ENCODE measurements at places on chromosomes 4 and X. TPM values are rescaled to one million over a fixed set of nuclear protein-coding genes. Genes with fewer than 3 reads are reported as not detected.
A peak's percentile ranks its signal among the peaks of the same experiment; 100 is the strongest.

The DDX53 gene
- total RNA-seq: not detected

The P2RY4 gene
- not detected for total RNA-seq

The GPR143 gene
- 13.5 TPM for total RNA-seq

The PLP2 gene
- 1.9 TPM for total RNA-seq

The CPZ gene
- 33.6 TPM for total RNA-seq

The GPR50 gene
- total RNA-seq: 0.18 TPM

The RIBC1 gene
- total RNA-seq: 3.0 TPM

DNA sequence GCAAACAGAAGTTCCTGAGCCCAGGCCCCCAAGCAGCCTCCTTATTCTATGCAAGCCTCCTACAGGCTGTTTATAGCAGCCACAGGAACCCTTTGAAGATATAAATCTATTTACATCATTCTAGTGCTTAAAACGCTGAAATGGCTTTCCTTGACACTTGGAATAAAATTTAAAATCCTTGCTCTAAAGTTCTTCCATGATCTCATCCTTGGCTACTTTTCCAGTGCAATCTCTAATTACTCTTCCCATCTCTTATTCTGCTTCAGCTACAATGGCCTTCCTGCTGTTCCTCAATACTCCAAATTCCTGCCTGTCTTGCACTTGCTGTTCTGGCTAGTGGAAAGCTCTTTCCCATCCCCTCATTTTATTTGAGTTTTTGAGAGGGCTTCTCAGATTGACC lies 634.2 kb upstream of the NR3C2 start:
- DNase-seq: no peak

- no peak for DNase-seq
These were observed 324.9 kb upstream of the CASK start for GRCh38 chrX:42248226-42248625.

GRCh38 chr4:106979476-106979875 lies 56.6 kb downstream of the DKK2 start:
- no peak for DNase-seq

- no peak for DNase-seq
These were observed 18.7 kb upstream of the ZNF630 start for GRCh38 chrX:48090123-48090522.

DNA sequence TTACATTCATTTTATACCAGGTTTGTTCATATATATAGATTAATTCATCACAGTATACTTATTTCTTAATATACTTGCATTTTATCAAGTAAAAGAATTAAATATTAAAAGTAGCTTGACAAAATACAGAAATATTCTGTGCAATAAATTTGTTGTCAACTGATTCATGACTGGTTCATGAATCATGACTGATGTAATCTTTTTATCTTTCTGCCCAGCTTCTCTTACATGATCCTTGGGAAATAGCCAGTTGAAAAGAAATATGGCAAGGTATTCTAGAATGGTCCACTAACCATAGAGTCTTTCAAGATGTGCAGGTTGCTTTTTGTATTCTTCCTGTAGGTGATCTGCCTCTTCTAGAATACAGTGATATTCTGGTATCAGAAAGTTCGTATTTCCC lies 4.2 kb upstream of the CCNA2 start:
- no peak for DNase-seq

DNA sequence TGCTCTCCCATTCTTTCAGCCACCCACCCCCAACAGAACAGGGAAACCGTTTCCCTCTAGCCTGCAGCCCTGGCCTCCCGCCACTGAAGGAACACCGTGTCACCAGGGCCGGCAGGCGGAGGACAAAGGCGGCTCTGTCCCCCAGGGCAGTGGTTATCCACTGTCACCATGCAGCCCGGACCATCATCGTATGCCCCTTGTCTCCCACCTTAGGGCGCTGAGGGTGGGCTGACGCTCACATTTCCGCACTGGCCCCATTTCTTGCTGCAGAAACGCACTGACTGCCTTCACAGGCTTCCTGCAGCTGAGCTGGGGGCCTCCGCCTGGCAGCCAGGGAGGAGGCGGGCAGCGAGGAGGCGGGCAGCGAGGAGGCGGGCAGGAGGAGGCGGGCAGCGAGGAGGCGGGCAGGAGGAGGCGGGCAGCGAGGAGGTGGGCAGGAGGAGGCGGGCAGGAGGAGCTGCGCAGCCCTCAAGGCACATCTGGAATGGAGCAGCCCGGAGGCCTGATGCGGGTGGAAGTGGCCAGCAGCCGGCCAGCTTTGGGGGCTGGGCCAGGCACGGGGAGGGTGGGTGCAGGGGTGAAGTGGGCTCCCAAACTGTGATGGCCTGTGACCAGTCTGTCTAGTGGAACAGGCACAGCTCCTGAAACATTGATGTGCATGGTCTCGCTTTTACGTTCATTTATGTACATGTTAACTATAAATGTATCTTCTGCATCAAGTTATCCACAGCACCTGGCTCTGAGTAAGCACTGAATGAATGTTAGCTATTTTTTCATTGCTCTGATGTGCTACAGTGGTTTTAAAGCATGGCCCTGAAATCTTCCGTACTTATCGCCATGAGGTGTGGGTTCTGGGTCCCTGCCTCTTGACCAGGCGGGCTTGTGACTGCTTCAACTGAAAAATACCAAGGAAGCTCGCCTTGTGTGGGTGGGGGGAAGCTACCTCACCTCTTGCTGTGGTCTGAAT lies 20.6 kb upstream of the KIAA0232 start:
- DNase-seq: peak; percentile 29

GRCh38 chrX:68947882-68948605 lies 119.2 kb downstream of the EFNB1 start:
- DNase-seq: no peak

GRCh38 chr4:68718447-68719074 lies 48.1 kb upstream of the UGT2B15 start:
- DNase-seq: no peak

DNA sequence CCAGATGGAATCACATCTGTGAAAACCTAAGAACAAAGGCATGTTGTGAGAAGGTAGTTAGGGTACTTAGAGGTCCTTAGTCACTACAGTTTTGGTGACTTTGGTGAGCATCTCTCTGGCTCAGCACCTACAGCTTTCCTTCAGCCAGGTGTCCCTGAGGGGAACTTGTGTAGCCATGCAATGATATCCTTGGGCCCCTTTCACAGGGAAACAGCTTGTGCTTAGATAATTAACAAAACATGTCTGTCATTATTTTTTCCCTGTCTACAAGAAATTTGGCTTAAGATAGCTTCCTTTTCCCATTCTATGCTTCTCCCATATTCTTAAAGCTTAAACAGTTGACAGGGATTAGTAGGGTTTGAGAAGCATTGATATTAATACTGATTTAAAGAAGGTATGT lies 63.8 kb downstream of the SLC4A4 start:
- no peak for DNase-seq

GRCh38 chr4:154064244-154064643 lies 275.4 kb upstream of the SFRP2 start:
- no peak for DNase-seq

DNA sequence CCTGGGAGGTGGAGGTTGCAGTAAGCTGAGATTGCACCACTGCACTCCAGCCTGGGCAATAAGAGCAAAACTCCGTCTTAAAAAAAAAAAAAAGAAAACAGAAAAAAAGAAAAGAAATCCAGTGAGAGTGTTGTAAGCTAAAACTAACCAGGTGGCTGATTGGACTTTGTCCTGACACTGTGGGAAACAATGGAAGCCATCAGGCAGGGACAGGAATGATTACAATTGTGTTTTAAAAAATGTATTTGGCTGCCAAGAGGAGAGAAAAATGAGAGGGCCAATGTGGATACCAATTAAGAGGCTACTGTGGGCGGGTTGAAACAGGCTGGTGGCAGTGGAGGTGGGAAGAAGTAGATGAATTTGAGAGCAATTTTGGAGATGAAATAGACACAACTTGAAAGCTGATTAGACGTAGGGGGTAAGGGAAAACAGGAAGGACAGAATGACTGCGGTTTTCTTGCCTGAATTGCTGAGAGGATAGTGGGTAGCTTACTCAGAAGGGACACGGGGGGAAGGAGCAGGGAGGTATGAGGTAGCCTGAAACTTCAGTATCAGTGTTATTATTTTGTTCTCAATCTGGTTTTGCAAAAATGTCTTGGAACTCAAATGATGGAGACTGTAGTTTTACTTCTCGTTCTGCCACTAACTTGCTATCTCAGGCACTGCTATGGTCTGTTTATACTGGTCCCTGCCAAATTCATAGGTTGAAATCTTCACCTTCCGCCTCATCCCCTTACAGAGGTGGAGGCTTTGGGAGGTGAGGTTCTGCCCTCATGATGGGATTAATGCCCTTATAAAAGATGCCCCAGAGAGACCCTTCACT lies 45.6 kb upstream of the CHRNA9 start:
- DNase-seq: no peak

GRCh38 chr4:37803348-37803973 lies 23.0 kb upstream of the PGM2 start:
- no peak for DNase-seq

DNA sequence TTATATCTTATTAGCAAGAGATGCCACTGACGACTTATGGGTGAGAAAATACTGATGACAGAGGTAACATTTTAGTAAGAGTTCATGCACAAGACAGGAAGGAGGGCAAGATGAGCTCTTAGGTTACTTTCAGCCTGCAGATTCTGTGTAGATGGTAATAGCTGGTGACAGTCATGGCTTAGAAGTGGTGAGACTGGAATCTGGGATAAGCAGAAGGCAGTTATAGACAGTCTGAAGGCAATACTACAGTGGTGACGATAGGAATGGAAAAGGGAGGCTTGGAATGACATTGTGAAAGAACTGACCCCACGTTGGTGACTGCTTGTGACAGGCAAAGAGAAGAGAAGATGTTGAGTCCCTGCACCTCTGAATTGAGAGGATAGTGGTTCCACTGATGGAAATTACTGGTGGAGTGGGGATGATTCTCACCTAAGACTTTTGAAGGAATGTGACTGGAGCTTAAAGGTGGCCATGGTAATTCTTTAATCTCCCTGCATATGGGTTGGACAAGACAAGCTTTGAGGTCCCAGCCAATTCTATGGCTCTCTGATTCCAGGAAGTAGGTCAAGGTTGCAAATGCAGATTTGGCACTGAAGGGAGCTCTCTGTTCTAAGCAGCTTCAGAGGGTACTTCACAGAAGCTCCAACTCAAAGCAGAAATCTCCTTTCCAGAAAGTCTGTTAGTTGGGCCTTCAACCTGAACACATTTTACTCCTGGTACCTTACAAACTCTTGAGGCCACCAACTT lies 99.7 kb downstream of the RASL11B start:
- no peak for DNase-seq

GRCh38 chrX:47170861-47171692 lies 22.6 kb upstream of the UBA1 start:
- no peak for DNase-seq

DNA sequence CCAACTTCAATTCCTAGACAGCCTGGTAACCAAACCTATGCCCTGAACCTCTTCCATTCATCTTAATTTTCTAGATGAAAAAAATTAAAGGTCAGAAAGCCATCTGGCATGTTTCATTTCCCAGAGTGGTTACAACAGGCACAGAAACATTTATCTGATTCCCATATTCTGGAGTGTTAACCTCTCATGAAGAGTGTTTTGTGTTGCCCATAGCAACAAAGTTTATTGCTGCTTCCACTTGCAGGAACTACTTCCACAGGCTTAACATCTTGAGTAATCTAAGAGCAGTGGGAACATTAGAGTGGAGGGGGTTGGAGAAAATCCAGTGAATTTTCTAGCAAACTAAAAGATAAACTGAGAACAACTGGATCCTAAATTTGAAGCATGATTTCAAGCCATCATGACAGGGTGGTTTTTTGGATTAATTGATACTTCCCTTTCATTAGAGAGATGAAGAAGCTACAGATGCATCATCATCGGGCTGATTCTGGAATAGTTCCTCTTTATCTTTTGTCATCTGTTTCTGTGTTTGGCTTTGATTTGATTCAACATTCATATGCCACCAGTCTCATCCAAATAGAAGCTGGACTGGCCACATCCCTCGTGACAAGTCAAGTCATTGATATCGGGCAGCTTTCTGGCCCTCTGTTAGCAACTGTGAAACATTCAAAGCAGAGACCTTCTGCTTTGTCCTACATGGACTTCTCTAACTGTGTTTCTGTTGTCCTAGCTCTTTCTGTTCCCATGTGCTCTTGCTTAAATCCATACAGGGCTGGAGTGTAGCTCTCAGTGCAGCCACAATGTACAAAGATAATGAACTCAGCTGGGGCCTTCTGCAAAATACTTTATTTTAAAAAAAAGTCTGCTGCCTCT lies 167.3 kb downstream of the MID1IP1 start:
- DNase-seq: no peak
